ENCODE measurements at places on chromosomes 16 and 17.
A peak's percentile ranks its signal among the peaks of the same experiment; 100 is the strongest.

GRCh38 chr16:19980632-19981265, 92.9 kb downstream of the GPR139 start:
- DNase-seq, result no peak

- DNase-seq, result no peak
Measured at GRCh38 chr16:2964475-2965336, 631 bp downstream of the KREMEN2 start.

DNA sequence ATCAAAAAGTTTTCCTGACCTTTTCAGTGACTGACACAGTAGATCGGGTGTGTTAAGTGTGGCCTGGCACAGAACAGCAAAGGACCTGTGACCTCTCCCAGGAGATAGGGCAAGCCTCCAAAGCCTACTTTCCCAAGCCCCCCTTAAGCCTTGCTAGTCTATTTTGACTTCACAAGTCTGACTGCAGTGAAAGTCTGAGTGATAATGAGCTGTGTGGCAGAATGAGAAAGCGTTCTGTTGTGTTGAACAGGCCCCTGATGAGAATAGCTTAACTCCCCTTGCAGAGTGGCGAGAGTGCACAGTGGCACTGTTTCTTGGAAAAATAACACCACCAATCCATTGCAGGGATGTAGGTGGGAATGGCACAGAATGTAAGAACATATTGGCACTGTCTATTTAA, 32.8 kb downstream of the MMD start:
- no peak for DNase-seq

- DNase-seq, result no peak
Measured at GRCh38 chr17:31843070-31843745, 15.8 kb downstream of the COPRS start.

- DNase-seq, result no peak
Measured at GRCh38 chr16:89256651-89257254, 39.2 kb downstream of the ZNF778 start.

DNA sequence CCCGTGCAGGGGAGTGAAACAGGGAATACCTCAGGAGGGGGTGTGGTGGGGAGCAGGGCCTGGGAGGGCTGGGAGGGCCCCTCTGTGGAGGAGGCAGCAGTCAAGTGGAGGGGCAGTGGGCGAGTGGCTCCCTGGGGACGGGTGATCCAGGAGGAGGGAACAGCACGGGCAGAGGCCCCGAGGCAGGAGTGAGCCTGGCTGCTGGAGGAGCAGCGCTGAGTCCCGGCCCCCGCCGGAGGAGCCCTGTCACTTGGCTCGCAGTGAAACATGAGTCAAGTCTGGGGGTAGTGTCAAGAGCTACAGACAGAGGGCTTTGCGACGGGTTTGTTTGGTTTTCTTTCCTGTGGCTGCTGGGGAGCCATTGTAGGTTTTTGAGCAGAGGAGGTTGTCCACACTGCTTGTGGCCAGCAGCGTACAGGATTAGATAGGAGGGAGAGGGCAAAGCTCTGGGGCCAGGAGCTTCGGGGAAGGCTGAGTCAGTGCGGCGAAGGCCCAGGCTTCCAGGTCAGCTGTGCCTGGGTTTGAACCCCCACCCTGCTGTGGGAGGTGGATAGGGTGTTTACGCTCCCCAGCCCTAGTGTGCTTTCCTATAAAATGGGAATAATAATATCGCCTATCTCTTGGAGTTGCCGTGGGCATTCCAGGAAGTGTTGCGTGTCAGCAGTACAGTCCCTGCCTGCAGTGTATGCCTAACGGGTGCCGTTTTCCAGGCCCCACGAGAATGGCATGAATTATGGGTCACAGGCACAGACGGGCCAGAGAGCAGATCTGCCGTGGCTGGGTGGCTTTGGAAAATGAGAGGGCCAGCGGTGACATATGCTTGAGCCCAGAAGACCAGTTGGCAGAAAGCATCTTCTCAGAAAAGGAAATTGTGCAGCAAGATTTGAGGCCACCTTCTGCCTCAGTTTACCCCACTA, 115.9 kb upstream of the CIBAR2 start:
- no peak for DNase-seq

DNA sequence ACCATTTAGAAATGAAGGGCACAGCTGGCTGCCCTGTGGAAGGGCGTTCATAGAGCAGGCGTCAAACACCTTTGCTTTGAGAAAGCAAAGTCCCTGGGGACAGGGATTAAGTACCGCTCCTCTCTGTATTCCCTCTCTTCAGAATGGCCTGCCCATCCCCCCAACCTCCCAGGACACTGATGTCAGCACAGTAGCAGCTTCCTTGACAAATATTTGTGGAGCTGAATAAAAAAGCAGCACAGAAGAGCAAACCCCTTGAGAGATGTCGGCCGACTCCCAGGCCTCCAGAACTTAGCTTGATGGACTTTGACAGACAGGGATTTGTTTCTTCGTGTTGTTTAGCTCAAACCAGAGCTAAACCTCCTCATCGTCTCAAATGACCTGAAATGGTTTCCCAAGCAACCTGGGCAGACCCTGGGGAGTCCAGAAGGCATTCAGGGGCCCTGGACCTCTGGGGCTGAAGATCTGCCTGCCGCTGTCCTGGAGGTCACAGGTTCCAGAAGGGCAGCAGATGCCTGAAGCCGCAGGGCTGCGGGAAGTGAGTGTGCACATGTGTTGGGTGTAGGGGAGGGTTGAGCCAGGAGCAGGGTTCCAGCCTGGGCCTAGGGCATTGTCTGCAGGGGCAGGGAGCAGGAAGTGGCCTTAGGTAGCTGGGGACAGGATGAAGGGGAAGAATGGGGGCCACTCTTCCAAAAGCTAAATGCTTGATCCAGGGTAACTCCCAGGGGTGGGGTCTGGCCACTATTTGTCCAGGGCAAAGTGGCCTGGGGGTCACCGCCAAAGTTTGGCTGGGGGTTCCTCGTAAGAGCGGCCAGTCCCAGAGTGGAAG, 42.3 kb upstream of the NKD1 start:
- no peak for DNase-seq

GRCh38 chr17:27576477-27577083, 54.4 kb upstream of the LGALS9 start:
- no peak for DNase-seq

DNA sequence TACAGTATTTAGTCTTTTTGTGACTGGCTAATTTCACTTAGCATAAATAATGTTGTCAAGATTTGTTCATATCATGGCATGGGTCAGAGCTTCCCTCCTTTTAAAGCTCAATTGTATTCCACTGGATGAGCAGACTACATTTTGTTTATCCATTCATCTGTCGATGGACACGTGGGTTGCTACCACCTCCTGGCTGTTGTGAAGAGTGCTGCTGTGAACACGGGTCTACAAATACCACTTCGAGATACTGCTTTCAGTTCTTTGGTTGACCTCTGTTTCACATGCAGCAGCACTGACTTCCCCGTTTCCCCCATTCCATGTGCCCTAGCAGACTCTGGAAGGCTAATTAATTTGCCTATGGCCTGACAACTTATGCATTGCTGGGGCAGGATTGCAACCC, 285.4 kb downstream of the SHISA9 start:
- no peak for DNase-seq

- DNase-seq, result no peak
Measured at GRCh38 chr17:69428252-69428980, 13.9 kb downstream of the MAP2K6 start.

DNA sequence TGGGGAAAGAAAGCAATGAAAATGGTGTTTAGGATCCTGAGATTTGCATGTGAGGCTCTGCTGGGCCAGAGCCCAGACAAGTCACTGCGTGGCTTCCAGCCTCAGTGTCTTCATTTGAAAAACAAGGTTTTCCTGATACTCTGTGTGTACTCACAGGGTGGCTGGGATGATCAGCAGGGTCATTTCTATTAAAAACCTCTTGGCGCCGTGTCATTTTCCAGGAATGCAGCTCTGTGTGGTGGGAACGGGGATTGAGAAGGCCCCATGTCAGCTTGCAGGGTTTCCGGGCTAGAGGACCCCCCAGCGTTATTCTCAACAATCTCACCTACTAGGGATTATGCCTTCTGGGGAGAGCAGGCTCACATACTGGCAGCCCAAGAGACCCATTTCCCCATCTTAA, 73.5 kb downstream of the FOXL1 start:
- DNase-seq, result no peak

DNA sequence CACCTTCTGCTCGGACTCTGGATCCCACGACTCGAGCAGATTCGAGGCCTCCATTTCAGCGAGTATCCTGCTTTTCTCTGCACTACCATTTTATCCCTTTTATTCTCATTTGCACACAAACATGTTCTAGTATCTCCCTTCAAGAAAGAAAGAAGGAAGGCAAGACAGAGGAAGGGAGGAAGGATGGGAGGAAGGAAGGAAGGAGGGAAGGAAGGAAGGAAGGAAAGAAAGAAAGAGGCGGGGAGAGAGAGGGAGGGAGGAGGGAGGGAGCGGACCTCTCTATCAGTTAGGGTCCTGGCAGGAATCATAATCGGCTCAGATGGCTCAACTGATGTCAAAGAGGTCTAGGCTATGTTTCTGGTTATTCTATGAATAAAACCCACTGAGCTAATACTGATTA, 10.3 kb upstream of the KSR1 start:
- DNase-seq, result no peak

DNA sequence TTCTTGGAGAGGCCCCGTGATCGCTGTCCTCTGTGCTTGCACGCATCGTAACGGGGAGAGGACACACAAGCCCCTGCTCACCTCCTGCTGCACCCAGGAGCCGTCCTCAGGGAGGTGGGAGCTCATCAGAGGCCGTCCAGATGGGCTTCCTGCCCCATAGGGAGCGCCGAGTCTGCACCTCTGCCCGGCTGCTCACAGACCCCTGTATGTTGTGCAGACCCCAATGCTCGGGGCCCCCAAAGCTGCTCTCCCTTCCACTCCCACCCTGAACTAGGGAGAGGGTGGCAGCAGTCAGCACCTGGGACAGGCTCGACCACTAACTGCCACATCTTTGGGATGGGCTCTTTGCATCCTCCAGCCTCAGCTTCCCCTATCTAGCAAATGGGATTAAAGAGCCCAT, 4.4 kb upstream of the ZNF469 start:
- no peak for DNase-seq

- DNase-seq, result no peak
Measured at GRCh38 chr17:65324611-65325342, 187.6 kb downstream of the RGS9 start.

- no peak for DNase-seq
Measured at GRCh38 chr16:25317732-25318316, 60.2 kb upstream of the ZKSCAN2 start.

- DNase-seq, result no peak
Measured at GRCh38 chr17:50634224-50634914, at the start of gene ABCC3. TSS of gene ABCC3 (plus strand) at chr17:50634881. CDS start at chr17:50634937, 56 bp downstream.

DNA sequence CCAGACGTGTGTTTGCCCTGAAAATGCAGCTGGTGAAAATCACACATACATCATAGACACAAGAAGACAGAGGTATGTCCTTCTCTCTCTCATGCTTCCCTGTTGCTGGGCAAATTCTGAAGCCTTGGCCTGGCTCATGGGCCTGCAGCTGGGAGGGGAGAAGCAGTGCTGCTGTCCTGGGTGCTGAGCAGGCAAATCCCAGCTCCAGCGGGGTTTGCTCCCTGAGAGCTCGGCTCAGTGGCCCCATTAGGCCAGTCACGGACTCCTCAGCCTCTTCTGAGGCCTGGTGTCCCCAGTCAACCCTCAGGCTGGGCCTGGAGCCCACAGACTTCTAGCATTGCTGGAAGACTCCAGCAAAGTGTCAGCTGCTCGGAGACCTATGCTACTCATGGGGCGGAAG, 11.7 kb downstream of the RHBDL3 start:
- DNase-seq, result peak; percentile 28

DNA sequence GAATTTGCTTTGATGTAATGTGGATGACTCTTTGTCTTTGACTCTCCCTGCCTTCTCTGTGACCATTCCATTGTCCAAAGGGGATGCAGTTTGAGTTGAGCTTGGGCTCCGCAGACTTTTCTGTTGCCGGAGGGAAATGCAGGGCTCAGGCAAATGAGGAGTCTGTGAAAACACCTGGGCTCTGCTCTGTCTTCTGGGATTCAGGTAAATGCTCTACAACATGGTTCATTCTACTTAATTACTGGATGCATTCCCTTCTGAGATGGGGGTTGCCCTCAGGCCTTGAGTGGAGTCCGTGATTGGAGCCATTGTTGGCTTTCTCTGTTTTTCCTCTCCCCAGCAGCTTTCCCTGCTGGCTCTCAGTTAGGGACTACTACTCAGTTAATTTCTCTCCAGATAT, 26.4 kb upstream of the SPNS2 start:
- no peak for DNase-seq

- no peak for DNase-seq
Measured at GRCh38 chr17:51004249-51004648, 116.4 kb downstream of the SPAG9 start.

- DNase-seq, result peak; percentile 49
Measured at GRCh38 chr17:61065263-61065773, 334.3 kb upstream of the TBX2 start.

DNA sequence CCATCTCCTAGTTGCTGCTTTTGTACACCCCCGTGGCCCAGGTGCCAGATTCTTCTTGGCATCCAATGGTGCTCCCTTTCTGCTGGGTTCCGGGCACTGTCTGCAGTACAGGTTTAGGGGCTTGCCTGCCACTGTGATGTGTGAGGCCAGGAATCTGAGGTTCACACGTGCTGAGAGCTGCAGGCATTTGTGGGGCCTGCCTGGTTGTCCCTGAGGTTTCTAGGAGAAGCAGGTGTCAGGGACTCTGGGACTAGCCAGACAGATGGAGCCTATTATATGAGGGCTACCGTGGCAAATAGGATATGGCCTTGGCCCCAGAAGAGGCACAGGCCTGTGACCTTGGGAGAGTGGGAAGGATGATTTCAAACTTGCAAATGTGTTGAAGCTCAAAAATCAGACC, 29.3 kb downstream of the NDEL1 start:
- DNase-seq, result no peak

- peak; percentile 83 for DNase-seq
Measured at GRCh38 chr17:82791532-82791931, 39.7 kb downstream of the TBCD start.

- no peak for DNase-seq
Measured at GRCh38 chr17:19372439-19372838, 5.9 kb upstream of the MAPK7 start.

- DNase-seq, result no peak
Measured at GRCh38 chr16:88941913-88942909, 34.8 kb downstream of the CBFA2T3 start.

GRCh38 chr16:57446531-57447185, 527 bp downstream of the CIAPIN1 start:
- DNase-seq, result no peak

- no peak for DNase-seq
Measured at GRCh38 chr17:29007860-29008455, 2.1 kb upstream of the SEZ6 start.

- DNase-seq, result no peak
Measured at GRCh38 chr17:6775871-6776405, at the start of gene FBXO39. TSS of gene FBXO39 (plus strand) at chr17:6776215. CDS start at chr17:6779869, 3,654 bp downstream.

GRCh38 chr17:77174928-77175661, 34.3 kb downstream of the SEC14L1 start:
- no peak for DNase-seq

- no peak for DNase-seq
Measured at GRCh38 chr16:81151648-81152310, 55.6 kb upstream of the GCSH start.

DNA sequence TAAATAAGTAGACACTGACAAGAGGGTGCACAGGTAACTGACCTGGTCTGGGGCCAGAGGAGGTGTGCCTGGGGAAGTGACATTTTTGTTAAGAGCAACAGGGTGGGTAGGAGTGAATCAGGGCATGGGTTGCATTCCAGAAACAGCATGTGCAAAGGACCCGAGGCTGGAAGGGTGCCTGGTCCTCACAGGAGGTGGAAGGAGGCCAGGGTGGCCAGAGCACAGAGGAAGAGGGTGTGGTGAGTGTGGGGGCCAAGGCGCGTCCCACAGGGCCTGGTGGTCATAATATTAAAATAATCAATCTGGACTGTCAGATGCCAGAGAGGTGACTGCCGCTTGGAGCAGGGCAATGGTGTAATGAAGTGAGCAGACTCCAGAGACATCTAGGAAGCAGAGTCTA, 14.3 kb downstream of the ARHGAP23 start:
- DNase-seq, result no peak
